PC-3 (cell line): ENCODE measurements at places on chromosomes 3 and 15. TPM values are rescaled to one million over a fixed set of nuclear protein-coding genes. Genes with fewer than 3 reads are reported as not detected.

CEMIP gene
- total RNA-seq, result 3.1 and 4.0 TPM in 2 replicates

CFAP100 gene
- not detected in 2 replicates for total RNA-seq

CCR8 gene
- not detected in 2 replicates for total RNA-seq

IRAK2 gene
- total RNA-seq, result 4.7 and 5.5 TPM in 2 replicates

NDN gene
- total RNA-seq, result not detected in 2 replicates

SLC2A2 gene
- not detected in 2 replicates for total RNA-seq

GRCh38 chr3:30141927-30142326 is 464.5 kb upstream of the TGFBR2 start:
- no peak for DNase-seq

- peak; percentile 32 for DNase-seq
These were observed 334.9 kb upstream of the NR2F2 start for GRCh38 chr15:95995375-95996168.

DNA sequence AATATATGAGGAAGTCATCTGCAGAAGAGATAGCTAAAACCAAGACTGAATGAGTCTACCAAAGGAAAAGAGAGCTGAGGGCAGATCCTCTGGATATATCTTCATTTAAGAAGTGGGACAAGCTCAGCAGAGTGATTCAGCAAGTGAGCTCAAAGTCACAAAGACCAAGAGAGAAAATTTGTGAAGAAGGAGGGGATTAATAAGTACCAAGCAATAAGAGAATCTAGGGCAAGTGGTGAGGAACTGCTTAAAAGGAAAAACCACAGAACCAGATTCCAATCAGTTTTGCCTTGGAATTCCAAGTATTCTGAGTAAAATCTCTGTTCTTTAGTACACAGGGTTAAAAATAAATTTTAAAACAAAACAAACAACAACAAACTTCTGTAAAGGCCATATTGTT is 3.6 kb downstream of the EHHADH start:
- DNase-seq, result no peak

DNA sequence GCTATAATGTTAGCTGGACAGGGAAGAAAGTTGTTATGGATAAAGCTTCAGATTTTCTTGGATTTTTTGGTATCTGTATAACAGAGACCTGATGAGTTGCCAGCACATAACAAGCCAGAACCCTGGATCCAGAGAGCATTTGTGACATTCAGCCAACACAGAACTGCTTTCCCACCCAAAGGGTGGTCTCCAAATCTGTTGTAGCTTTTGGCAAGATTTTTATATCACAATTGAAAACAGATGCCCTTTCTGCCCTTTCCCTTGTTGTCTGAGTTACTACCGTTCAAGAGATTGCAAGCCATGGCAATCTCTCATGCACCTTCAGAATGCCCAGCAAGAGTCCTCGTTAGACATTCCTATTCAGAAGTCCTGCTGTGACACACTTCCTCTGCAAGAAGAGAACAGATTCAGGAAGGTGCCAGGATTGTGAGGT is 107.6 kb upstream of the FGF7 start:
- no peak for DNase-seq

- no peak for DNase-seq
These were observed 566.7 kb upstream of the NECTIN3 start for GRCh38 chr3:110504901-110505300.

DNA sequence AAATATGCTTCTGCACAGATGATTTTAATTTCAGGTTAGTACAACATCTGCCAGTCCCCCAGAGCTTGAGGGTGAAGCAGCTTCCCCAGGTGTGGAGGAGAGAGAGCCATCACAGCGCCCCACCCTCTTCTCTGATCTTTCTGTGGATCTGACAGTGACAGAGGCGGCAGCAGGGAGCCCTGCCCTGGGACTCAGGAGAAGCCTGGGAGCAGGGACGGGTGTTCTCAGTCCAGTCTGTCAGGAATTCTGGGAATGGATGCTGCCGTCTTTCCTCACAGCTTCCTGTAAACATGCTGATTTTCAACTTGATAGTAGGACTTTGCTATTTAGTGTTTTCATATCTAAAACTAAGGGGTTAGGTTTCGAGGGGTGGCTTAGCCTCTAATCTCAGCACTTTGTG is 11.4 kb upstream of the RAB8B start:
- no peak for DNase-seq

DNA sequence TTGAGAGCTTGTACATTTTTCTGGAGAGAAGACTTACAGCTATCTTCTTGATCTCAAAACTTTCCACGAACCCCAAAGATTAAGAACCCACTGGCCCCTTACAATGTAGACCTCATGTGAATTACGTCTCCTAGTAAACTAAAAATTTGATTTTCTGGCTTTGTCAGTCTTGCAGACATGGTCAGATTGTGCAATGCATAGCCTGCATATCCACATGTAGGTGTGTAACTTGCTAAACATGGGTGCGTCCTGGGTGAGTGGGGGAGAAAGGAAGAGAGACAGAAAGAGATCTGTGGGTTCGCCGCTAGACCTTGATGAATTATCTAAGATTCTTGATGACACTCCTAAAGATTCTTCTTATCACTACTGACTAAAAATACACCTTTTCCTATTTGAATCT is 561.2 kb upstream of the MDFIC2 start:
- no peak for DNase-seq

GRCh38 chr3:31250116-31250777 is 282.5 kb upstream of the STT3B start:
- DNase-seq, result peak; percentile 65

GRCh38 chr3:14146381-14147065 is 21.7 kb downstream of the TMEM43 start:
- no peak for DNase-seq

- peak; percentile 26 for DNase-seq
These were observed 19.1 kb upstream of the EPB42 start for GRCh38 chr15:43239732-43240491.

GRCh38 chr3:132232231-132232792 is 84.9 kb upstream of the ACP3 start:
- no peak for DNase-seq

DNA sequence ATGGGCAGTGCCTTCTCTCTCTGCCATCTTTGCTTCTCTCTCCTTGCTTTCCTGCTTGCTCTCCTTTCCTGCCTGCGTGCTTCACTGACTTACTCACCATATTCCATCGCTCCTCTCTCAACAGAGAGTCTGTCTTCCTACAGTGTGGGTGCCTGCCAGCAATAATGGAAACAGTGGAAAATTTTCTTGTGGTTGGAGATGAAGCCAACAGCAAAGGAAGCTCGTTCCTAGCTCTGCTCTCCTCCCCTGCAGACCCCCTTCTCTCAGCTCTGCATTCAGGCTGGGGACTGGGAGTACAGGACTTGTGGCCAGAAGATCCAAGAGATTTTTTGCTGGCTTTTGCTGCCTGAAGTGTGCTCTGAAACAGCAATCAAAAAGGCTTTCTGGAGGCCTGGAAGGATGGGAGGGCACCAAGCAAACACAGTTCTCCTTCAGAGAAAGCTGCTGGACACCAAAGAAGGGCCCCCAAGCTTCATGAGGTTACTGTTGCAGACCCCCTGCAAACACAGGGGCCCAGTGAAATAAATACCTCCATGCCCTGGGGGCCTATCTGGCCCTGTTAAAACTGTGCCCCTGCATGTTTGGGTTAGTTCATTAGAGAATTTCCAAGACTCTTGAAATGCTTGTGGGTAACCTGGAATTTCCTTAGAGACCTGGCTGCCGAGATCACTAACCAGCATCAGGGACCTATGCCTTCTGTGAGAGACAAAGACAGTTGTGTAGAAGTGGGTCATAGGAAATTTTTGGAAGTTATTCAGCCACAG is 149.9 kb upstream of the RASGRP1 start:
- DNase-seq, result peak; percentile 41

DNA sequence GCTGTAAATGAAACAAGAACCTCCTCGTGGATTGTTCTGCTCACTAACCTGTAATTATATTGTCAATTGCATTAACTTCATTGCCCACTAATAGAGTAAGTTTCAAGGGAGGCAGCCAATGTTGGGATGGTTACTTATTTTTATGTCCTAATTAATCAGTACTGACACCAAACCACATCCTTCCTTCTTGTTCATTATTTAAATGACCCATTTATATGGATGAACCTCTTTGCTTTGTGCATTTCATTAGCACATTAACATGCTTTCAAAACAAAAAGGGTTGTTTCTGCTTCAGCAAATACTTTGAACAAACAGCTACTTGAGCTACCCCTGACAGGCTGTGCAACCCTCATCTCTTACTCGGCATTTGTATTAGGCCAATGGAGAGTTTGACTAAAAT is 374.2 kb downstream of the MECOM start:
- DNase-seq, result no peak

- DNase-seq, result no peak
These were observed 159.3 kb upstream of the NR2F2 start for GRCh38 chr15:96170979-96171739.

DNA sequence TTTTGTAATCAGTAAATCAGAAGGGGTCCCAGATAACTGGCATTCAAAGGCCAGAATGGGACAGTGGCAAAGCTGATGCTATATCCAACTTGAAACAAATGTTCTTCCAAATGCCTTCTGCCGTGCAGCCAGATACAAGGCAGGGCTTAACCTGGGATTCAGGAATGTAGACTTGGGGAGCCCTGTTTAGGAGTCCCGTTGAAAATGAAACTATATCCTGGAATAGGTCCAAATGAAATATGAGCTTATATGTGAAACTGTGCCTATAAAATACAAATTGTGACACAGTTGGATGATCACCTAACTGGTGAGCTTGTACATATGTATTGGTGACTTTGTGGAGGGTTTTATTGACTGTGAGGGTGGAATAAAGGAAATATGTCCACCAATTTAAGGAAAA is 28.7 kb downstream of the FRMD4B start:
- peak; percentile 7 for DNase-seq

GRCh38 chr3:25945836-25946235 is 155.9 kb downstream of the OXSM start:
- DNase-seq, result no peak

DNA sequence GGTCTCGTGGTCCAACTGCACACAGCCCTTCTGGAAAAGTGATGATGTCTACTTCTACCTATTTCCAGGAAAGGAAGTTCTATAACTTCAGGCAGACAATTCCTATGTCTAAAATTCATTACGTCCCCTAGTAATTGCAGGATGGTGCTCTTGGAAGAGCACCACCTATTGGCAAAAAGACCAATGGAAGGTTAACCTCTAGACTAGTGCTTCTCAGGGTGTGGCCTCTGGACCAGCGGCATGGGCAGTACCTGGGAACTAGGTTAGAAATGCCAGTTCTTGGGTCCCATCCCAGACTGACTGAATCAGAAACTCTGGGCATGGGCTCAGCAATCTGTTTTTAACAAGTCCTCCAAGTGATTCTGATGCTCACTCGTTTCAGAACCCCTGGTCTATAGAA is 258.3 kb upstream of the ICE2 start:
- DNase-seq, result peak; percentile 13

GRCh38 chr3:39809995-39810595 is 686 bp downstream of the MYRIP start:
- DNase-seq, result no peak

- DNase-seq, result no peak
These were observed 58.4 kb upstream of the DCUN1D1 start for GRCh38 chr3:183038757-183039156.

GRCh38 chr3:184679056-184679816 is 32.6 kb downstream of the MAGEF1 start:
- DNase-seq, result no peak

- DNase-seq, result no peak
These were observed 237.7 kb downstream of the NR1D2 start for GRCh38 chr3:24182756-24183155.

DNA sequence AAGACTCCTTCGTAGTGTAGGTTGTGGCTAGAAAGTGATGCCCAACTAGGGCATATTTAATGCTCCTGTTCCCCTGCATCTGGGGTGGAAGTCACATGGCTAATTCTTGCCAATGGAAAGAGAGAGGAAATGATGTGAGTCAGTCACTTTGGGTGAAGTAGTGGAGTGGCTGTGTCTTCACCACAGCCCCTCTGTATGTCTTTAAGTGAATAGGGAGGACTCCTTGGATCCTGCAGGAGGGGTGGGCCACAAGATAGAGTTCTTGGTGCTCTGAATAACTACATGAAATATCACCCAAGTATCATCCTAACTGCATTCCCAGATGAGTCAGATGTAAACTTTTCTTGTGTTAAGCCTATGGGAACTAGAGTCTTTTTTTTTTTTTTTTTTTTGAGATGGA is 17.8 kb upstream of the MB21D2 start:
- DNase-seq, result no peak

GRCh38 chr3:184918750-184919149 is 106.8 kb downstream of the VPS8 start:
- DNase-seq, result no peak

DNA sequence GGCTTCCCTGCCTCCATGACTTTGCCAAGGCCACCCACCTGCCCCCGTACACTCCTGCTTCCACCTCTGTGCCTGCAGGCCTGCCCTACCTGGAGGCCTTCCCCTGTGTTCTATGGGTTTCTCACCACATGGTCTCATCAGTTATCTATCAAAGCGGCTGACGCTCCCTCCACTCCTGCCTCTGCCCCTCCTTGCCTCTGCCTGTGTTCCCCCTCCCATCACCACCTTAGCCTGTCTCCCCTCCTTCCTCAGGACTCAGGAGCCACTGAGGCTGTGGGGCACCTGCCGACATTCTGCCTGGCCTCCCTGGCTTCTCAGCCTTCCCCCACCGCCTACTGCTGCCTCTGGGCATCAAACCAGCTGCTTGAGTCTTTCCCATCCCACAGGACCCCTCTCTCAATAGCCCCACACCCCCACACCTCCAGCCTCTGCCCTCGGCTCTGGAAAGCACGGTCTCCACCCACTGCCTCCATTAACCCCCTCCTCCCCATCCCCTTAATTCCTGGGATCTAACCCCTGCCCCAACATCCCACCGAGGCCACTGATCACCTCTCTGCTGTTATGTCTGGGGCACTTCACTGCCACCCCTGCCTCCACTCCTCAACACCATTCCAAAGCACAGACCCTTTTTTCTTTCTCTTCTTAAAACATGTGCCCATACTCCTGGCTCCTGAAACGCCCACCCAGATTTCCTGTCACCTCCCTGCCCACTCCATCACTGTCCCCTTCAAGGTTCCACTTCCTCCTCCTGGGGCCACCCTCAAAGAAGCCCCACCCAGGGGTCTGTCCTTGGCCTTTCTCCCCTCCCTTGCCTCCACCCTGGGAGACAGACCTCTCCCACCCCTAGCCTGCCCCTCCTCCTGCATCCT is 24.4 kb upstream of the CYP11A1 start:
- no peak for DNase-seq

DNA sequence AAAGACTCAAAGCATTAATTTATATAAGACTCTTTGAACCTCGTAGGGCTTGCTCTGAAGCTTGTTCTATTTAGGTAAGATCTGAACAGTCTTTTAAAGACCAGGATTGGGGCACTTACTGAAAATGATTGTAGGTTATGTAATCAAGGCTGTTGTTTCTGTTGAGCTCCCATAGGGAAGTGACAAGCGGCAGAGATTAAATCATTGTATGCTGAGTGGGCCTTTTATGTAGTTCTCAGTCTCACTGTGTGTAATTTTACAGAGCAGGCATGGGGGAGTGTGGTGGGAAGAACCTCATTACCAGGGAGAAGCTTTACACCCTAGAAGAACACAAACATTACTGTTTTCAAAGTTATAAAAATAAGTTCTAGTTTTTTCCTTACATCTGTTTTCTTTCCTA is 160.0 kb upstream of the SNTN start:
- DNase-seq, result no peak
